ENCODE measurements at places on chromosomes 2 and 18. TPM values are rescaled to one million over a fixed set of nuclear protein-coding genes. Genes with fewer than 3 reads are reported as not detected.

DNA sequence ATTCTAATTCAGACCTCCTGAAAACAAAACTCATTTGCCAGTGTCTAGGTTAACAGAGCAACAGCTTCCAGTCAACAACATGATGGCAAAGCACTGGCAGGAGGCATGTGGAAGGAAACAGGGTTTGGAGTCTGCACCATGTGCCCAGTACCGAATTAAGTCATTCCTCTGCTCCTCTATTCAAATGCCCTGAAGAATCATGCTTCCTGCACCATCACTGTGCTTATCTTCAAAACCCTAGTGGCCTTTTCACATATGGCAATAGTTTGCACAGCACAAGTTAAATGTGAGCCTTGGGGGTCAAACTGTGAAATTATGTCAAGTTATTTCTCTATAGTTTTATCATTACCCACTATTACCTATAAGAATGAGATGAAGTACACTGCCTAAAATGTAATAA, 75.4 kb upstream of the GRB14 start:
- H3K27ac ChIP-seq = no peak overlapping the region
- no peak for DNase-seq
- no peaks in the 10 kb centered on the region for H3K27me3 ChIP-seq
- H3K4me1 ChIP-seq = no peaks in the 10 kb centered on the region
- no peaks in the 10 kb centered on the region for H3K36me3 ChIP-seq

GRCh38 chr2:233679196-233679595, 2.5 kb upstream of the UGT1A7 start:
- H3K4me3 ChIP-seq = no peak overlapping the region
- DNase-seq = no peak
- no peaks in the 10 kb centered on the region for H3K27me3 ChIP-seq
- H3K4me1 ChIP-seq = no peaks in the 10 kb centered on the region
- H3K36me3 ChIP-seq = no peaks in the 10 kb centered on the region

- H3K27ac ChIP-seq = no peak overlapping the region
- H3K4me3 ChIP-seq = no peak overlapping the region
- no peak for DNase-seq
- H3K4me1 ChIP-seq = no peaks in the 10 kb centered on the region
- H3K36me3 ChIP-seq = no peaks in the 10 kb centered on the region
These were observed 116.9 kb upstream of the TEX51 start for GRCh38 chr2:126781806-126782205.

DNA sequence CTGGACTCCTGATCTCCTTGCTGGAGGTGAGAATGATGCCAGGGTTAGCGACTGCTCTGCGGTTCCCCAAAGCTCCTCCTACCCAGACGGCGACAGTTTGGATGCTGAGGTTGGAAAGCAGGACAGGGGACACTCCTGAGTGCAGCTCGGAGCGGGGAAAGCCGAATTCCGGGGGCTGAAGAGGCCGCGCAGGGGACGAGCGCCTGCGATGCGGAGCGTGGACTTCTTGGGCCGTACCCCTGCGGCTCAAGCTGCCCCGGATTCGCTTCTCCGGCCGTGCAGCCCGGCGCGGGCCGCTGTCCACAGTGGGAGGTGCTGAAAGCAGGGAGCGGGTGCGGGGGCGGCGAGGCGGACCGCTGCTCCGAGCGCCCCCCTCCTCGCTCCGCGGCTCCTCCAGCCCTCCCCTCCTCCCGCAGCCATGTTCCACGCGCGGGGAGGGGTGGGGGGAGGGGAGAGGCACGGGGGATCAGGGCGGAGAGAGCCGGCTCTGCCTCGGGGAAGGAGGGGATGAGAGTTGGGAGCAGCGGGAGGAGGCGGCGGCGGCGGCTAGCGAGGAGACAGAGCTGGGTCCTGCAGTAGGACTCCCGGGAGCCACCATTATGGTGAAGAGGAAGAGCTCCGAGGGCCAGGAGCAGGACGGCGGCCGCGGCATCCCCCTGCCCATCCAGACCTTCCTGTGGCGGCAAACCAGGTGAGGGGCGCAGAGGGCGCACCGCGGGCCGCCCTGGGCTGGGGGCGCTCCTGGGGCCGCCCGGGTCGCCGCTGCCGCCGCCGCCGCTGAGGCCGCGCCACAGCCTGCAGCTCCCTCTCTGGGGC, at the start of gene UNC80:
UNC80 (plus strand) TSS at position 359 of the 816 bp plus-strand sequence; CDS start at position 600, 241 bp downstream.
- no peak within 1 kb of the TSS for H3K27ac ChIP-seq
- H3K4me1 ChIP-seq = peaks cover 3% of the 10 kb centered on the region
- no peak within 1 kb of the TSS for H3K4me3 ChIP-seq
- peaks cover 12% of the 10 kb centered on the region for H3K27me3 ChIP-seq

DNA sequence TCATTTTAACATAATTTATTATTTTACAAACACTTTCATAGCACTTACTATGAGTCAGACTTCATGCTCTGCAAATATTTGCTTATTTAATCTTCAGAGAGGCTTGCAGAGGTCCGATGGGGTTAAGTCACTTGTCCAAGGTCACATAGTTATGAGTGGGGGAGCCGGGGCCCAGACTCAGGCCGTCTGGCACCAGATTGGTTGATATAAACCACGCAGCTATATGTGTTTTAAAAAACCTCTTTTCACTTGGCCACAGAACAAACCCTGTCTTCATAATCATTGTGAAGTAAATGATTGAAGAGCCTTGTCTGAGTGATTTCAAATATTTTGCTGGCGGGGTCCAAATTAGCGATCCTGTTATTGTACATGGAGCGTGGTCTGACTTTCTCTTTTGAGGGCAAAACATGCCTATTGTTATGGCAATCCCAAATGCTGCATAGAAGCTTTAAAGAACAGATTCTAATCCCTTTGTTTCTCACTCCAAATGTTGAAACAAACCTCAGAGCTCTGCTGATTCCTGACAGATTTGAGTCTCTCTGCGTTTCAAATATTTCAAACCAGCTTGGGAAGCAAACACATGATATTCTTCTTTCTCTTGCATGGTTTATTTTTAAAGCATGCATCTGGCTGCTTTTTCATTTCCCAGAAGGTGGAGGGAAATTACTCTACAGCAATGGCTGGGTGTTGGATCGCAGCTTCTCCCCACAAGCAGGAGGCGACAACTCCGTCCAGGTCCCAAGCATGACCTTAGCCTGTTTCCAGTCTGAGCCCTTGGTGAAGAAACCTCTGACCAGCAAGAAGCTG, 142.4 kb downstream of the DDX1 start:
- H3K4me3 ChIP-seq = no peak overlapping the region
- H3K27ac ChIP-seq = no peak overlapping the region
- no peaks in the 10 kb centered on the region for H3K36me3 ChIP-seq
- H3K4me1 ChIP-seq = no peaks in the 10 kb centered on the region
- no peak for DNase-seq
- H3K27me3 ChIP-seq = peaks cover 12% of the 10 kb centered on the region

MYO3B gene
- 0.28 TPM for total RNA-seq

SLC38A11 gene
- 0.38 TPM for total RNA-seq

Measured in T-cell (primary cell).